ENCODE measurements at places on chromosomes 3 and 15.

DNA sequence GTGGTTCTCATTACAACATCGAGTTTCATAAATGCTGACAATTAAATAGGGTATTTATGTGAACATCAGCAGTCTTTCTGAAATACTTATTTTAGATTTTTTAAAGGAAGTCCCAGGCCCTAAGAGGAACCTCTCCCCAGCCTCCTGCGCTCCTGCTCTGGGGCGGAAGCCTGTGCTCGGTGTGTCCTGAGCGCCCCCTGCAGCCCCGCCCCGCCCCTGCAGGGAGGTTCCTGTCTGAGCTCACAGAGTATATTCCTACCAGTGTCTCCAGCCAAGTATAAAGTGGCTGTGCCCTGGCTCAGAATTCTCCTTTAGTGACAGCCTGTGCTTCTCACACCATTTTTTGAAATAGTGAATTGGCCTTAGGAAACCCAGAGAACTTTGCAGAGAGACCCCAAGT is 567.9 kb downstream of the GOLGA6L6 start:
- no peak for DNase-seq

GRCh38 chr3:56629047-56629446 is 54.0 kb downstream of the TASOR start:
- DNase-seq, result no peak

GRCh38 chr3:165696496-165696895 is 140.7 kb downstream of the BCHE start:
- DNase-seq, result no peak

GRCh38 chr3:146712806-146713205 is 107.7 kb upstream of the PLSCR5 start:
- no peak for DNase-seq

DNA sequence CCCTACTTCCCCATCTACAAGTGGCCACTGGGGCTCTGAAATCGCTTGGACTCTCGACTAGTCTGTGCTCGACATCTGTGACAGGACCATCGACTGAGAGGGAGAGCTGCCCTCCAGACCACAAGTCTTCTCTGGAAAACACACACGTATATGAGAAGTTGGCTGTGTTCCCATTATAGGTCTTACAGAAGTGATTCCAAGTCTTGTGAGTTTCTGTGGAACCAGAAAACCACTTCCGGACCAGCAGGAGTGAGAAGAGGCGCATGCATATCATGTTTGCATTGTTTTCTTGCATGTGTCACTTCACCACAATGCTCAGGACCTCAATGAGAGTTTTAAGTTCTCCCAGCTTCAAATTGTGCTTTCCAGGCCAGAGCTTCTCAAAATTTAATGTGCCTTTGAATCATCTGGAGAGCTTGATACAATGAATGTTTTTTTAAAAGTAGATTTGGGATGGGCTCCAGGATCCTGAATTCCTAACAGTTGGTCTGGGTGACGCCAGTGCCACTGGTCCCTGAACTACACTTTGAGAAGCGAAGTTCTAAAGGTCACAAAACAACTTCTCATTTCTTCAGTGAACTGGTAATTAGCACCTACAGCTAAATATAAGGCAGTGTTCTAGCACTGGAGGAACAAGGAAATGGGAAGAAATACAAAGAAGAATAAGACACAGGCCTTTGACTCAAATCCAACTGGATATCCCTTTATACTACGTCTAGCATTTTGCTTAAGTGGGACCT is 15.7 kb downstream of the LIPC start:
- DNase-seq, result no peak

DNA sequence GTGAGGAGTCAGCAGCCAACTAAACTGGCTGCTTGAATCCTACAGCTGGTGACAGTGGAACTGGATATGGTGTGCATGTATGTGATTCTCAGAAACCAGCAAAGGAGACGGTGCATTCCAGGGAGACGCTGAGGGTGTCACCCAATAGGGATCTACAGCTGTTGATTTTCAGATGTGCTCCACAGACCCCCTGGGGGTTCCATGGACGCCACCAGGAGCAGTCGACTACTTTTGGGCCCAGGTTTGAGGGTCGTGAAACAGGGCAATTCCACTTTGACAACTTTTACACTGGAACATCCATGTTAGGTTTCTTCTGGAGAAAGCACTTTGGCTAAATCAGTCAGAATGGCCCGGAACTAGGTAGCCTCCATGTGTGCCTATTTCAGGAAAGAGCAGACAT is 71.5 kb upstream of the MEX3B start:
- DNase-seq, result no peak

DNA sequence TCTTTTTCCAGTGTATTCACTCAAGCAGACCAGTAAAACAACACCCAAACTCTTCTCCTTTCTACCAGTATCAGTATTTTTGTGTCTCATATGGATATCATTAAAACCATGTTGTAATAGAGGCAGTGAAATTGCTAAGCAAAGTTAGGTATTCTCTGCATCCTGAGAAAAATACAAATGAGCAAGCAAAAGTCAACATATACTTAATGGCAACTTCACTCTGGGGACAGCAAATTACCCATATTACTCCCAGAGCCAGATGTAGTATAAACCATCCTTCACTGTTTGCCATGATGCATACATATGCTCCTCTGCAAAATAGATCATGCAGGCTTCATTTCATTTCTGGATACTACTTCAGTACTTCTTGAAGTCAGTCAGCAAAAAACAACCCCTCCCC is 22.1 kb downstream of the UBA5 start:
- no peak for DNase-seq

DNA sequence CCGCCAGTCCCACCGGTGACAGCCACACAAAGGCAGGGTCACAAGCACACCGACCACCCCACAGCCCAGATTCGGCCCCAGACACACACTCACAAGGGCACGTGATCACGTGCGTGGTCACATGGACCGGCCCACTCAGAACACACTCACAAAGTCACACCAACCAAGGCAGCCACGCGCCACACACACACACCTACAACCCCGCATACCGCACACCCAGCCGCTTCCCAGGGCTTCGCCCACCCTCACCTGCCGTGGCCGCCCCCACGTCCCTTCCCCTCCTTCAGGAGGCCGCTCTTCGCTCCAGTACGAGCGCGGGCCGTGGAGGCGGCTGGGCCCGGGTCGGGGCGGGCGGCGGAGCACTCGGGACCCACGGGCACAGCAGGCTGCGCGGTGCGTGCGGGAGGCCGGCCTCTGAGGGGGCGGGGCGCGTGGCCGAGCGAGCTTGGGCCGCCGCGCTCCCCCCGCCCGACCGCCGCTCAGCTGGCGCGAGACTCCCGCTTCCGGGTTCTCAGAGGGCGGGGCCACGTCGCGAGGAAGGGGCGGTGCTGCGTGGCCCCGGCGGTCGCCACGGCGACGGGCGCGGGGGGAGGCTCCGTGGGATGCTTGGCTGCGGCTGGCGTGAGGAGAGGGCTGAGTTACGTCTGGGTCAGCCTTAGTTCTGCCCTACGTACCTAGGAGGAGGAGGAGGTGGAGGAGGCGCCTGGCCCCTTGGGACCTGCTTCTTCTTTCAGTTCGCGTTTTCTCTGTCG is at the start of gene SPG21:
TSS of gene SPG21 (minus strand) at position 499 of the 752 bp plus-strand sequence. CDS start 6,345 bp downstream, outside the sequence.
- DNase-seq, result peak; percentile 87

- DNase-seq, result no peak
These were observed 113.4 kb downstream of the SRGAP3 start for GRCh38 chr3:9135930-9136525.

GRCh38 chr15:31434588-31435260 is 108.1 kb downstream of the KLF13 start:
- DNase-seq, result peak; percentile 63

GRCh38 chr3:58307639-58308215 is 1.4 kb downstream of the HTD2 start:
- DNase-seq, result no peak

- no peak for DNase-seq
These were observed 51.3 kb upstream of the OSBPL11 start for GRCh38 chr3:125646581-125646980.
